NCI-H524 treated with DMSO at 0.1 percent for 48 hours (cell line): ENCODE measurements at places on chromosomes 4 and X.

- no peak for DNase-seq
These were observed 144.6 kb upstream of the EDNRA start for GRCh38 chr4:147336252-147336651.

DNA sequence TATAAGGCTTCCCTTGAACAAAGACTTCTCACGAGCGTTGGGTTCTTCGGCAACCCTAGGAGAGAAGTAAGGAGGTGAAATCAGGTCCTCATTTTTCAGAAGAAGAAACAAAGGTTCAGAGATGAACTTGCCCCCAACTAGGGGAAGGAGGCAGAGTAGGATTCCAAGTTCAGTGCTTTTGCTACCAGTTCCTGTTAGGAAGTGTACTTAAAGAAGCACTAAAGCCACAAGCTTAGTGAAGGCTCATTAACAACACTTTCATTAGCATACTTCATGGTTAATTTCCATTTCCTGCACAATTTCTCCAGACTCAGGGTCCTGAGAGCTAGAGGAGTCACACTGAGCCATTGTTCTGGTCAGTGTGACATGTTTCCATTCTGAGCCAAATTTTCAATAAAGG lies 52.1 kb downstream of the VSIG4 start:
- no peak for DNase-seq

- no peak for DNase-seq
These were observed 6.9 kb downstream of the MOB1B start for GRCh38 chr4:70908993-70909556.

DNA sequence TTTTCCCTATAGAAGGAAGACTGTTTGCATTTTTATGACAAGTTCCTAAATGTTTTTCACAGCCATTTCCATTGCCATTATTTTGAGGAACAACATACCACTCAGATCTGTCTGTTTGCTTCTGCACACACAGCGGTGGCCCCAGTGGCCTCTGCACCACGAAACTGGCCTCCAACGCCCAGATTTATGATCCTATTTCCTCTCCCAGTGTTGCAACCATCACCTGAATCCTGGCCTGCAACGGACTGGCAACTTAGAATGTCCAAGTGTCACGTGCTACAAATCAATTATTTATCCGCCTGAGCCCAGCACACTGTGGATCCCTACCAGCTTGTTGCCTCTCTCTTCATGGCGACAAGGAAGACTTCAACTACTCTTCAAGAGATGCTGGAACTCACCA lies 9.2 kb downstream of the RAI2 start:
- DNase-seq: no peak

- DNase-seq: no peak
These were observed 15.0 kb downstream of the MECP2 start for GRCh38 chrX:154082396-154083125.

GRCh38 chr4:152458801-152459302 lies 77.0 kb downstream of the FBXW7 start:
- no peak for DNase-seq
